Forelimb muscle (tissue), 1 donor: ENCODE measurements at places on chromosomes 12 and 14. TPM values are rescaled to one million over a fixed set of nuclear protein-coding genes. Genes with fewer than 3 reads are reported as not detected.

TMEM52B gene
- polyA plus RNA-seq = 0.09 TPM

LRCOL1 gene
- polyA plus RNA-seq = 0.15 TPM

ARMH4 gene
- polyA plus RNA-seq = 6.8 TPM

KITLG gene
- 10.7 TPM for polyA plus RNA-seq

SIX4 gene
- 21.9 TPM for polyA plus RNA-seq

RFX4 gene
- polyA plus RNA-seq = 0.15 TPM
